ENCODE measurements at places on chromosomes 16 and 17.
A peak's percentile ranks its signal among the peaks of the same experiment; 100 is the strongest.

DNA sequence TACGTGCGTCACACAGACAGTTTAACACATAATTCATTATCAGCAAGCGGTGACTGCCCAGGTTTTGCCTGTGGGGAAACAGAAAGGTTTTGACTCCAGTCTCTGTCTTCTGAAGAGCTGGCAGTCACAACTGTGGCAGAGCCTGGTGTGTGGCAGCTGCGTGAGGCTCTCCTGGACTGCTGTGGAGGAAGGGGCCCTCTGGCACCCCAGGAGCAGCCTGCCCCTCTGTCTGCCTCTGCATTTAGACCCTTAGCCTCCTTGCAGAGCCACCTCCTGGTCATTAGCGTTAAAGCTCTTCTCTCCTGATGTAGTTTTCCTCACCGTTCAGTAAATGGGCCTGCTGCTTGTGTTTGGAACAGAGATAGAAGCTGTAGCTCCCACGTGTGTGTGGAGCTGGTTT is 10.9 kb downstream of the RAB40C start:
- DNase-seq: no peak

- peak; percentile 67 for DNase-seq
These were observed 362 bp downstream of the KLHDC4 start for GRCh38 chr16:87765473-87765775.

GRCh38 chr16:57244463-57244766 is 644 bp upstream of the ARL2BP start:
- no peak for DNase-seq

GRCh38 chr16:82660075-82660645 is 33.4 kb downstream of the CDH13 start:
- no peak for DNase-seq

DNA sequence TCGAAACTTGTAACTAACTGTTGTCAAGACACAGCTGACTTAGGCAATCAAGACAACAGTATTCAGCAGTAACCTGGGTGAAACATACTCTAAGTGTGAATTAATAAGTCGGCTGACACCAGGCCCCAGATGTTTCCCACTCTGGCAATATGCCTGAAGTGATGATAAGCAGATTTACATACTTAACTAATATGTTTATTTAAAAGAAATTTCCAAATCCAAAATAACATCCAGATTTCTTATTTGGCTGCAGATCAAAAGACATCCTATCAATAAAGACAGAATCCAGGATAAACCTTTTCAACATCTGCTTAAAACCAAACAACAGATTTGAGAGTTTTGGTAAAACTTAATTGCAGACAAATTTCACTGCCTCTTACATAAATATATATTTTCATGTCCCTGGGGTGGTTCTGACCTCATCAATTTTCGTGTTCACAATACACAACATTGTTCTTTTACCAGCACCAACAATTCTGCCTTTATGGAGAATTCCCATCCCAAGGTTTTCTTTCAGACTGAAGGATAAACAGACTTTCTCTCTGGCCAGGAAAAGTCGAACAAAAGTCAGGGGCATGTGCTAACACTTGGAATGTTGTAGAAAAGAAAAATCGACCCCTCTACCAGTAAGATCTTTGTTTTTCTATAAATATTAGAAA is 45.1 kb upstream of the TOX3 start:
- DNase-seq: no peak

- DNase-seq: no peak
These were observed 8.2 kb downstream of the FAM222B start for GRCh38 chr17:28834420-28834819.

- peak; percentile 94 for DNase-seq
These were observed 15.4 kb upstream of the AKAP10 start for GRCh38 chr17:19992803-19993713.

DNA sequence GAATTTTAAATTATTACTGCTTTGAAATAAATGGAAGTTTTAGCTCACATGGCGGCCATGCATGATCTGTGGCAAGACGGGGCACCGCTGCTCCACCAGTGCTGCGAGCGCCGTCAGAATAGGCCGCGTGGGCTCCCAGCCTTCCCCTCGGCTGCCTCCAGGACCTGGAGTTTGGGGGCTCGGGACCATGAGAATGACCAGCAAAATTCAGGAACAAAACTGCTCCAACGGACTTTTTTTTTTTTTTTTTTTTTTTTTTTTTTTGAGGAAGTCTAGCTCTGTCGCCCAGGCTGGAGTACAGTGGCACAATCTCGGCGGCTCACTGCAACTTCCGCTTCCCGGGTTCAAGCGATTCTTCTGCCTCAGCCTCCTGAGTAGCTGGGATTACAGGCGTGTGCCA is 38.3 kb upstream of the AKAP1 start:
- DNase-seq: peak; percentile 69

GRCh38 chr17:41683441-41684007 is 5.2 kb upstream of the EIF1 start:
- no peak for DNase-seq

DNA sequence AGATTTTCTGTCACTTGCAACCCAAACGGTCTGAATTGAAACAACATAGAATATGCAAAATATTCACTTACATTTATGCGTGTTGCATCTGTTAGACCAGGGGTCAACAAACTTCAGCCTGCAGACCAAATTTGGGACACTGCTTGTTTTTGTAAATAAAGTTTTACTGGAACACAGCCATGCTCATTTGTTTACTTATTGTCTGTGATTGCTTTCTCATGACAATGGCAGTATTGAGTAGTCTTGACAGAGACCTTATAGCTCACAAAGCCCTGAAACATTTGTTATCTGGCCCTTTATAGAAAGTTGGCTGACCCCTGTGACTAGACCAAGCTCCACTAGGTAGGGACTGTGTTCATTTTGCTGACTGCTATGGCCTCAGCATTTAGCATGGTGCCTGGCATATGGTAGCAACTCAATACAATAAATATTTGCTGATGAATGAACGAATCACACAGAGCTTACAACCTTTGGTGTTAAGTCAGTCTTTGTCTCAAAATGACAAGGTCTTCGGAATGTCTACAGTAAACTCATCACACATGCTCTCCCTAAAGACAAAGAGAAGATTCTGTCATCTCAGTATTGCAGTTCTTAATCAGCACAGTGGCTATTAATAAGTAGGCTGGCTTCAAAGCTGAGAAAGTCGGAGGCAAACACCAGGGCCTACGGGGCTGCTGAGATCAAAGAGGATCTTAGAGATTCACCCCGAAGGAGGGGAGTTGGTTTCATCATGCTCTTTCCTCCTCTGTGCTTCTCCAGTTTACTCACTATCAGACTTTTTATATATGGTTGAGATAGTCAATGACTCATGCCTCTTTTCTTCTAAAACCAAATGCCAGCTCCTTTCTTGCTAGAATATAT is 95.2 kb upstream of the AXIN2 start:
- no peak for DNase-seq

DNA sequence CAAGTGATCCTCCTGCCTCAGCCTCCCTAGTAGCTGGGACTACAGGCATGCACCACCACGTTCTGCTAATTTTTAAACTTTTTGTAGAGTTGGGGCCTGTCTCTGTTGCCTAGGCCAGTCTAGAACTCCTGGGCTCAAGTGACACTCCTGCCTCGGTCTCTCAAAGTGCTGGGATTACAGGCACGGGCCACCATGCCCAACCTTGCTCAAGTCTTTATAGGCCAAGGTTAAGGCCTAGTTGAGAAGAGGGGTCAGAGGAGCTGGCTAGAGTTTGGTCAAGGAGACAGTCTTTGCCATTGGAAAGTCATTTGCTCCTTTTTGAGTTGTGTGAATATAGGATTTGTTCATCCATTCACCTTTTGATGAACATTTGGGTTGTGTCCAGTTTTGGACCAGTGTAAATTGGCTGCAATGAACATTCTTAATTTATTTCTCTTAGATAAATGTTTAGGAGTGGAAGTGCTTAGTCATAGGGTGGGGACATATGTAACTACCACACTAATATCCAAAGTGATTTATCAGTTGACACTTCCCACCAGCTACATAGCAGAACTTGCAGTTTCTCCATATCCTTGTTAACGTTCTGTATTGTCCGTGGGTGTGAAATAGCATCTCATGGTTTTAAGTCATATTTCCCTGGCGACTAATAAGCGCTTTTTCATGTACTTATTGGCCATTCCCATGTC is 30.7 kb upstream of the ARHGAP17 start:
- DNase-seq: no peak

- DNase-seq: no peak
These were observed 15.2 kb upstream of the SSTR5 start for GRCh38 chr16:1057252-1057932.

- DNase-seq: no peak
These were observed 42.5 kb downstream of the ARHGAP17 start for GRCh38 chr16:24972608-24973220.

DNA sequence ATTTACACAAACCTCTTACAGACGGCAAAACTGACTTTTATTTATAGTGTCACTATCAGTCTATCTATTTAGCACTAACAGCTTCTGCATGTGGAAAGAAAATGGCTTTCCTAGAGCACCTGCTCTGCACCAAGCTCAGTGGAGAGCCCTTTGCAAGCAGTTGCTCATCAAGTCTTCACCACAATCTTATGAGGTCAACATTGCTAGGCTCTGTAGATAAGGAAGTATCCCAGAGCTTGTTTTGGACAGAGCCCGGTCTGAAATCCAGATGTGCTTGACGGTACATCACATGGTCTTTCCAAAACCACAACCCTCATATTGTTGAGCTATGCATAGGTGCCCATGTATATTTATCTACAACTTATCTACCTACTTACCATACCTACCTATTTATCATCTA is 572.7 kb upstream of the CDH5 start:
- no peak for DNase-seq

DNA sequence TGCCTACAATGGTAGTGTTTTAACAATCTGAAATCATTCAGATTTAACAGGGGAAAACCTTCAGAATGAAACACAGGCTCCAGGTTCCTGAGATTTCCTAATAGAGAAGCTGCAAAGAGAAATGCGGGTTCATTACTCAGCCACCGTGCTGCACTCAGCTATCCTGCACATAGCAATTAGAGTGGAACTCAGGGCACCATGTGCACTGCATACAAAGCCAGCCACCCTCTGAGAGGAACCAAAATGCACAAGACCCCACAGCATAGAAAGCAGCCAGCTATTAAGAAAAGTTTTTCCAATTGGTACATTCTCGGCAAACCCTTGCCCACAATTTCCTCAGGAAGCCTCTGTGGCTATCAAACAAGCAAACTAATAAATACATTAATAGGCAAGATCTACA is 37.4 kb downstream of the TOM1L2 start:
- DNase-seq: no peak

GRCh38 chr17:39218906-39219305 is 6.8 kb downstream of the STAC2 start:
- no peak for DNase-seq

DNA sequence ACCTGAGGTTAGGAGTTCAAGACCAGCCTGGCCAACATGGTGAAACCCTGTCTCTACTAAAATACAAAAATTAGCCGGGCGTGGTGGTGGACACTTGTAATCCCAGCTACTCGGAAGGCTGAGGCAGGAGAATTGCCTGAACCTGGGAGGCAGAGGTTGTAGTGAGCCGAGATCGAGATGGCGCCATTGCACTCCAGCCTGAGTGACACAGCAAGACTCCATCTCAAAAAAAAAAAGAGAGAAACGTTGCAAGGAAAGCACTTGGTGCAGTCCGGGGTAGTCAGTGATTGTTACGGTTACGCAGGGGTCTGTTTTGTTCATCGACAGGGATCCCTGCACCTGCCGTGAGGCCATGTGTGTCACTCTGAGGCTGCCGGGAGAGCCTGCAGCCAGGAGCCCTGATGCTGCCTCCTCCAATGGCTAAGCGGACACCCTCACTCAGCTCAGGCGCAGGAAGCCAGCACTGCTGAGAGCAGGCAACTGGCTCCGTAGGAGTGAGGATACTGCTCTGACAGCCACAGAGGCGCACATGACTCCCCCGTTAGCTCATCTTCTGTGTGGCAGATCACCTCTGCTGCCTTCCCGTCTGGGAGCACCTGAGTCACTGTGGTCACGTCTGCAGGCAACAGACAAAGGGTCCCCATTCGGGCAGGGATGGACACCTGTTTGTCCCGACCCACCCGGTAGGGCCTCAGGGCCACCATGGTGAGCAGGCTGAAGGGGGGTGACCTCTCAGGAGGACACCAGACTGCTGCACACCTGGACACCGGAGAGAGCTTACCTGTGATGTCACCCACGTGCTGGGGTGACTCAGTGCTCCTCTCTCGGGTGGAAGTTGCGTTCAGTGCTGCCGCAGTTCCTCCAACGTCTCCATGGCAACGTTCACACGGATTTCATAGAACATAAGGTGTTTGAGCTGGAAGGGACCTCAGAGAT is 5.2 kb upstream of the RAB26 start:
- no peak for DNase-seq

- DNase-seq: peak; percentile 27
These were observed 3.7 kb downstream of the ELOB start for GRCh38 chr16:2773188-2773968.

- DNase-seq: no peak
These were observed 15.2 kb downstream of the RAB11FIP3 start for GRCh38 chr16:440627-441026.

GRCh38 chr17:8658810-8659209 is 28.3 kb upstream of the MYH10 start:
- no peak for DNase-seq

- DNase-seq: no peak
These were observed 124.2 kb downstream of the TMEM132E start for GRCh38 chr17:34703533-34703932.

DNA sequence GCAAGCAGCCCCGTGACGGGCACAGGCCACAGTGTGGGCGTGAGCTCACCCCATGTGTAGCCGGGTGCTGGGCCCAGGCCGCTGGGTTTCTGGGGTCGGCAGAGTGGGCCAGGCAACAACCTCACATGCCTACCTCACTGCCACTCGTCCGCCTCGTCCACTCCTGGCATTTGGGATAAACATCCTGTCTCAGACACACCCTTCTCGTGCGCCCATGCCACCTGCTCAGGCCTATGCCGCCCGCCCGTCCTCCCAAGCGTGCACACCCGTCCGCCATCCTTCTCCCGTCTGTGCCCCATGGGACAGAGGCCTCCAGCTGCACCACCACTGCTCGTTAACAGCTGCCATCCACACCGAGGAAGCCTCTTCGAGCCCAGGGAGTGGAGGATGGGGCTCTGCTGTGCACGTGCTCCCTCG is 64.3 kb downstream of the KLHDC4 start:
- no peak for DNase-seq
